ENCODE measurements at places on chromosomes 2 and 18.
A peak's percentile ranks its signal among the peaks of the same experiment; 100 is the strongest.

DNA sequence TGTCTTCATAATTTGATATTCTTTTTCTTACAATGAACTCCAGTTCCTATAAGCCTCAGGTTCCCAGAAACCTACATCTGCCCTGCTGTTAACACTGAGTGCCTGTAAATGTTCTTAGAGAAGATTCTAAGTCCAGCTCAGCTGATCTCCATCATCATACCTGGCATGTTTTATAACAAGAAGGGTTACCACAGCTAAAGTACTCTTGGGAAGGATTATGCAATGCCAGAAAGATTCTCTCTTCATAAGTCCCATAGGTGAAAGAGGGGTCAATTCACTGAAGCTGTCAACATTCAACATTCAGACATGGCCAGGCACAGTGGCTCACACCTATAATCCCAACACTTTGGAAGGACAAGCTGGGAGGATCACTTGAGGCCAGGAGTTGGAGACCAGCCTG is 31.3 kb upstream of the PTPN4 start:
- DNase-seq = no peak

DNA sequence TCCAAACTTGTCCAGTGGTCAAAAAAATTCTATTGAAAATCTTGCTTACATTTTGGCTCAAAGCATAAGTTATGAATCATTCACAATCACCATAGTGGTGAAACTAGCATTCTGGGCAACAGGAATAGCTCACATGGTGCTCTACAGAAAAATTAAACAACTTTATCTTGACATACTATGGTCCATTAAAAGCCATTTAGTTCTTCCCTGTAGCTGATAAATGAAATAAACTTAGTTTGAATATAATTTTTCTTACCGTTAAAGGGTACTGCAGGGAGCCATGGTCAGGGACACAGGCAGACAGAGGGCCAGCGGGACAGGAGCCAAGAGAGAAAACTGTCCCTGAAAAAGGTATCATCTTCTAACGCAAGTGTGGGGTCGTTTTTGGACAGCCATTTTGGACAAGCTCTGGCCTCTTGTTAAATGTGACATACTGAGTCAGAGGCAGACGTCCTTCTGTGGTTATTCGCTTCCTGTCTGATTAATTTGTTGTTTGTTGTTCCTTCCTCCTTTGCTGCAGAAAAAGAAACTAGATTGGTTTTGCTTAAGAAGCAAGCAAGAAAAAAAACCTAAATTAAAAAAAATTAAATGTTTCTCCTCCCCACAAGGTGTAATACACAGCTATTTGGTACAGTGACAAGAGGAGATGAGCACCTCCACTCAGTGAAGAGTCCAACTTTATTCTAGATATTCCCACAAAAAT is at the start of gene WIPF1:
Gene WIPF1 (minus strand): TSS at position 460 of the 703 bp plus-strand sequence. CDS start 12,231 bp downstream, outside the sequence.
- DNase-seq = no peak

DNA sequence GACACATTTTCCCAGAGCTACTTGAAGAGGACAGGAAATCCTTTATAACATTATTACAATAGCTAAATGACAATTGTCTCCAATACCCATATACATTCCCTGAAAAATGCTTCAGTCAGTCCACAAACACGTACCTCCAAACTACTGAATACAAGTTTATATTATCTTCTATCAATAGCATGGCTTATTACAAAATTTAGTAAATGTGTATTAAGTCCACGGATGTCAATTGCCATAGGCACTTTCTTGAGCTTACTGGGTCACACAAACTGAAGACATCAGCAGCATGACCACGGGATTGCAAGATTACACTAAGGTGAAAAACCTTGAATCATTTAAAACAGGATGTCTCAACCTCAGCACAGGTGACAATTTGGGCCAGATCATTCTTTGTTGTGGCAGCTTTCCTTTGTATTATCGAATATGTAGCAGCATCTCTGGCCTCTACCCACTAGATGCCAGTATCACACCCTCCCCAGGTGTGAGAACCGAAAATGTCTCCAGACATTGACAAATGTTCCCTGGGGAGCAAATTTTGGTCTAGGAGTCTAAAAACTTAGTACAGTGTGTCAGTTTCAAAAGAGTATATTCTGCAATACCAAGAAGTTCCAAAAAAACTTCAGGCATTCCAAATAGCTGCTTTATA is 1.4 kb downstream of the MBD2 start:
- DNase-seq = no peak

- DNase-seq = peak; percentile 9
Measured at GRCh38 chr2:97936199-97936598, 59.5 kb downstream of the TMEM131 start.

- DNase-seq = no peak
Measured at GRCh38 chr2:208179028-208179609, 10.7 kb downstream of the C2orf80 start.

All from spinal cord (tissue), 10 donors.